ENCODE measurements at places on chromosomes 16 and 17. TPM values are rescaled to one million over a fixed set of nuclear protein-coding genes. Genes with fewer than 3 reads are reported as not detected.

DNA sequence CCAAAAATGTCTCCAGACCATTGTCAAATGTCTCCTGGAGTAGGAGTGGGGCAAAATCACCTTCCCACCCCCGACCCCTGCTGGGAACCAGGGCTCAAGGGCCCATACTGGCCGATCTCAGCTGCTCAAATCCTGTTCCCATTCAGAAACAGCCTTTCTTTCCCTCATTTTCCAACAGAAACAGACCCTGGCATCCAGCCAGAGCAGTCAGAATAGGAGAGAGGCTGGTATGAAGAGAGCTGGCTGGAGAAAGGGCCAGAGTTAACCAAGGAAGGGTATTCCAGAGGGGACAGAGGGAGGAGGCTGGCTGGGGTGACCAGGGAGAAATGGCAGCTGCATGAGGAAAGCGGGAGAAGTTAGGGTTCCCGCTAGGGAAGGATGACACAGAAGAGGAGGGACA lies 199.1 kb downstream of the XYLT1 start:
- no peak for DNase-seq

GRCh38 chr16:4703906-4704305 lies 10.5 kb downstream of the NUDT16L1 start:
- no peak for DNase-seq

GRCh38 chr16:46961373-46962353 lies 11.8 kb downstream of the DNAJA2 start:
- no peak for DNase-seq

DNA sequence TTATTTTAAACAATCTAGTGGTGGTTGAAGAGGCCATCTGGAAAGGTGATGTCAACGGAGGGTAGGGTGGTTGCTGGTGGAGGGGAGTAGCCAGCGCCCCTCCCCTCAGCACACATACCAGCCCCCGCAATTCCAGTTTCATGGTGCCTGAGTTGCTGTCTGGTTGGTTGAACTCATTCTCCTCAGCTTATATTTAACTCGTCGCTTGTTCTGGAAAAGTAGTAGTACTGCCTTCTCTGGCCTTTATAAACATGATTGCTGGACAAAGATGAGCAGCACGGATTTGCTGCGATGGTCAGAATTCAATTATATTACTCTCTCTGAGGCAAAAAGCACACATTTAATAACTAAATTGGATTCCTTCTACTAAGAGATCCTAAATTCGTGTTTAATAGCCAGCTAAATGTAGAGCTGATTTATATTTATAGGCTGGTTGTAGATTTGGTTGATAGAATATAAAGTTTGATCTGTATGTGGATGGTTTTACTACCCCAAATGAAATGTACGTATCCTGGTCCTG lies 238.0 kb upstream of the TBX2 start:
- no peak for DNase-seq

- DNase-seq: no peak
These were observed 6.7 kb upstream of the KRT31 start for GRCh38 chr17:41404024-41404671.

GRCh38 chr16:89246383-89246902 lies 28.9 kb downstream of the ZNF778 start:
- DNase-seq: no peak

- DNase-seq: no peak
These were observed 157.5 kb upstream of the SOX9 start for GRCh38 chr17:71963351-71963750.

GRCh38 chr17:72141336-72141735 lies 20.5 kb downstream of the SOX9 start:
- DNase-seq: no peak

GRCh38 chr16:17222871-17223401 lies 247.8 kb downstream of the XYLT1 start:
- no peak for DNase-seq

GRCh38 chr17:9132944-9133610 lies 111.8 kb downstream of the NTN1 start:
- no peak for DNase-seq

DNA sequence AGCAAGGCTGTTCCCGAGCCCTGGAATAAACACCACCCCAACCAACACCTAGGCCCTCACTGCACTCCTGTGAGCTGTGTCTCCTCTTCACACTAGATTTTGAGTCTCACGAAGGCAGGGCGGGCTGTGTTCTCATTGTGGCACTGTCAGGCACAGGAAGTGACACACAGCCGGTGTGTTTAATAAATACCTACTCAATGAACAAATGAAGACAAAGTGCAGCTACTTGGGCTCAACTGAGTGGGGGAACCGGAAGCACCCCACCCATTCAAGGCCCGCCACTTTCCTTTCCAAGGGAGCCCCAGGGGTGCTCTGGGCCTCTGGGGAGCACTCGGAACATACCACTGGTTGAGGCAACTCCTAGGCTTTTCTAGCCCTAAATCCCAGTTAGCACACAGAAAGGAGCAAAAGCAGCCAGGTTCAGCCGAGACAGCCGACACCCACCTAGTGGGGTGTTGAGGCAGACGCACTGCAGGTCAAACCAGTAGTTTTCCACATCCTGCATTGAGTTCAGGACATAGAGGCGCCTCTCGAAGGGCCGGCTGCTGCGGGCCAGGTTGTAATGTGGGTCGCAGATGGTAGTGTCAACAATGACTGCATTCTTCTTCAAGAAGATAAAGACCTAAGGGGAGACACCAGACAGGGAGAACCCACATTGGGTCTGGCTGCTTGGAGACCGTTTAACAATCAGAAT lies 57.7 kb downstream of the GTF3C1 start:
- DNase-seq: no peak

DNA sequence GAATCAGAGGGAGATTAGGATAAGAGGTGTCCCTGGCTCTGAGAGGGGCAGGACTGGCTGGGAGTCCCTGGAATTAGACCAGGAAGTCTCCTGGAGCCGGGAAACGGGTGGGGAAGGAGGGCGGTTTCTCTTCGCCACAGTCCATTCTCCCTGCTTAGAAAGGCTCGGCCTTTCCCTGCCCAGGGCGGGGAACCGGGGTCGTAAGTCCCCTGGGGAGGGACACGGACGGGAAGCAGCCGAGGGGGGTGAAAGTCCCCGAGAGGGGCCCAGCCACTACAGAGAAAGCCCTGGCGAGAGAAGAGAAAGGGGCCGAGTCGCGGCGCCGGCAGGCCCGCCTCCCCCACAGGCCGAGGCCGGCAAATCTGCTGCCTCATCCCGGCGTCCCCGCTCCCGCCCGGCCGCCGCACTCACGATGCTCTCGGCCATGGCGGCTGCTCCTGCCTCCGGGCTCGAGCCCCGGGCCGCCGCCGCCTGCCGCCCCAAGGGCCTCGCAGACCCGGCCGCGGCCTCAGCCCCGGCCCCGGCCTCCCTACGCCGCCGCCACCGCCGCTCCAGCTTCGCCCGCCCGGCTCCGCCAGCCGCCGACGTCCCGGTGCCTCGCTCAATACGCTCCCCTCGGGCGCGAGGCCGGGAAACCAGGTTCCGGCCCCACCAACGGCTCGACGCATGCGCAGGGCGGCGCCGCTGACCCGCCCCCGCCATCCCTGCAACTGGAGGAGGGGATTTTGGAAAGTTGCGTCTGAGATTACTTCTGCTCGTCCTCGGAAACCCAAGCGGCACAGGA lies at the start of the genes NPLOC4 and TSPAN10:
Gene NPLOC4, minus strand, starts transcription at position 608 of the 784 bp plus-strand sequence. Its CDS starts 182 bp downstream, at position 426.
Gene TSPAN10, plus strand, starts transcription at position 692 of the 784 bp plus-strand sequence. CDS start 5,217 bp downstream, outside the sequence.
- peak; percentile 96 for DNase-seq

GRCh38 chr17:76612977-76613851 lies 27.6 kb upstream of the ST6GALNAC2 start:
- DNase-seq: peak; percentile 62

DNA sequence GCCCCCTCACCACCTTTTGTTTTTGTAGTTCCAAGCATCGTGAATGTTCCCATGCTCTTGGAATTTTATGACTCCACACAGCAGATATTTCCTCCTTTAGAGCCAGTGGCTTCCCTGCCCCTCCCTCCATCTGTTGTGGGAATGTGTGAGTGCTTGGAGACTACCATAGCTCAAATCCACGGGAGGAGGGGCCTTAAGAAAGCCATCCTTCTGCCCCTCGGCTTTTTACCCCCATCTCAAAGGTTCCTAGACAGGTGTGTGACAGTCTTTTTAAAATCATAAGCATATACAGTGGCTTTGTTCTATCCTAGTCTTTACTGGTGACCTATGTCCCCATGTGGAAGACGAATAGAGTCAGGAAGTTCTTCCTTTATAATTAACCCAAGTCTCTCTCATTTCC lies 47.2 kb downstream of the YPEL2 start:
- DNase-seq: no peak

GRCh38 chr16:69531988-69532387 lies 33.8 kb upstream of the NFAT5 start:
- DNase-seq: no peak

GRCh38 chr16:66741950-66742808 lies 9.2 kb downstream of the DYNC1LI2 start:
- no peak for DNase-seq

DNA sequence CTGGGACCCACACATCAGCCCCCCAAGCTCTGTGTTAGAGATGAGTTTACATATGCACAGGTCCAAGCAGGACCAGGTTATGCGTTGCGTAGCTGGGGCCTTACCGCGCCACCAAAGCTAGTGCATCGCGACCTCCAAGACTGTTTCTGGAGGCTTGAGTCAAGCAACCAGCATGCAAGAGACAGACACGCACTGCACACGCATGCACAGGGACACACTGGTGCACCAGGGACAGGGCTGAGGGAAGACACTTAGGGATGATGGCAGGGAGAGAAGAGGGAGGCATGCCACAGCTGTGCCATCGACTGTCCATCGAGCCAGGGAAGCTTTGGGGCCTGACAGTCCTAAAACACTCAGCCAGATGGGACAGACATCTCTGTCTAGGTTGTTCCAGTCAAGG lies 72.8 kb downstream of the MYH11 start:
- DNase-seq: no peak

DNA sequence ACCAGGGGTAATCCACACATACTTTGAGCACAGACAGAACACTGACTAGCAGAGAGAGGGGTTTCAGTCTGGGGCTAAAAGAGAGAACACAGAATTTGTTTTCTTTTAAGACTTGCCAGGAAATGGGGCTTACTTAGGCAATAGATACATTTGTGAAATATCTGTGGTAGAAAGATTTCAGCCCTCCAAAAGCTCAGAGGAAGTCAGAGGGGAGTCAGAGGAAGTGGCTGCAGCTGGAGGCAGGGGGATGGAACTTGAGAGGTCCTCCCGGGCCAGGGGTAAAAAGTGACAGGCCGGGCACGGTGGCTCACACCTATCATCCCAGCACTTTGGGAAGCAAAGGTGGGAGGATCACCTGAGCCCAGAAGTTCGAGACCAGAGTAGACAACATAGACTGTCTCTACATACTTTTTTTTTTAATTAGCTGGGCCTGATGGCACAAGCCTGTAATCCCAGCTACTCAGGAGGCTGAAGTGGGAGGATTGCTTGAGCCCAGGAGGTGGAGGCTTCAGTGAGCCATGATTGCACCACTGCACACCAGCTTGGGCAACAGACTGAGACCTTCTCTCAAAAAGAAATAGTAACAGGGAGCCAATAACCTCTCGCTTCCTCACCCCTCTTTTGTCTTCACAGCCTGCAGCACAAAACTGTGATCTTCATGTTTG lies 49.9 kb downstream of the NLRC5 start:
- no peak for DNase-seq

DNA sequence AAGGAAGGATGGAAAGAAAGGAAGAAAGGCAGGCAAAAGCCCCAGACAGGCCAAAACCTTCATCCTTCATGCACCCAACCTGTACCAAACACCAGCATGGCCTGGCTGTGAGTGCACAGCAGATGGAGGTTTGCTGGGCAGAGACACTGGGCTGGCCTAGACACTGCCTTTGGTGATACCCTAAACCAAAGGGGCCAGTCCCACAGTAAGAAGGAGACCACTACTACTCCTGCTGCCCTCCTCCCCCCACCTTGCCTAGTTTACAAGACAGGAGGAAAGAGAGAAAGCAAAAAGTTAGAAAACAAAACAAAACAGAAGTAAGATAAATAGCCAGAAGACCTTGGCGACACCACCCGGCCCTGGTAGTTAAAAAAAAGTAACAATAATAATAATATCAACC lies 19.1 kb downstream of the QPRT start:
- DNase-seq: no peak

DNA sequence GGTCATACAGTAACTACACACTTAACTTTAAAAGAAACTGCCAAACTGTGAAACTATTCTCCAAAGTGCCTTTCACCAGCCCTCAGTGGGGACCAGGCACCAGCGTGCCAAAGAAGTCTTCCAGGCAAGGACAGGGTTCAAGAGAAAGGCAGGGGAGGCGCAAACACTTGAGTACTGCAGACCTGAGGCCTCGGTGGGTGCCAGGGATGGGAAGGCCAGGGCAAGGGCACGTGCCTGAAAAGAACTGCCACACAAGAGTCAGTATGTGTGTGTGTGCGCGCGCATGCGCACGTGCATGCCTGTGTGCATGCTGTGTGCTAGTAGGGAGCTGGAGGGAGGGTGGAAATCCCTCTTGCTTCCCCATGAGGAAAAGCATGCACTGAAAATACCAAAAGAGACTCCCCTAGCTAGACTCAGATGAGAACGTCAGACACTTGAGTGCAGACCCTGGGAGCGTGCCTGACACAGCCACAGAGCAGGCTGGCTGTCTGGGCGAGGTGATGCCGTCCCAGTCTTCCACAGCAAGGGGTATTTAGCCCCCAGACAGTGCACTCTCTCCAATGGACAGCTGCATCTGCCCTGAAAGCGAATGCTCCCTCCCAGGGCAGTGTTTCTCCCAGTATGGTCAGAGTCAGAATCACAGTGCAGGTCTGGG lies 40.1 kb upstream of the GSG1L start:
- peak; percentile 68 for DNase-seq

DNA sequence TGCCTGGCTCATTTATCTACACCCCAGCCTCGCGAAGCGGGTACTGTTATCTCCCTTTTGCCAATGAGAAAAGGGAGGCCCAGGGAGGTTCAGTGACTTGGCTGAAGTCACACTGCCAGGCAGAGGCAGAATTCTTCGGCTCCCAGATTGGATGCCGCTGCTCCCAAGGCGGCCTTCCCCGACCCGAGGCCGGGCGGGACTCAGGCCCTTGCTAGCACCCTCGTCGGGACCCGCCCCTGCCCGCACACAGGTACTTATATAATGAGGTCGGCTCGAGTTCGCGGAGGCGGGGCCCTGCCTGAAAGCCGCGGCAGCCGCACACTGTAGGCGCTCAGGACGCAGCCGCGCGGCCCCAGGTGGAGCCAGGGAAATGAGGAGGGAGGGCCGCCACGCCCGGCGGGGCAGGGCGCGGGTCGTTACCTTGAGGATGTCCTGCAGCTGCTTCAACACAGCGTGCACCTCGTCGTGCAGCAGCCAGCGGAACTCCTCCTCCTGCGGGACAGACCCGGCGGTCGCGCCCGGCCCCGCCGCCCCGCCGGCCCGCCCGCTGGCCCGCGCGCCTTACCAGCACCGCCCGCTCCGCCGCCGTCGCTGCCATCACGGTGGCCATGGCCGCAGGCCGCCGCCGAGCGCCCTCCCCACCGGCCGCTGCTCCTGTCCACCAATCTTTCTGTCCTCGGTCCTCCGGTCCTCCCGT lies at the start of gene ROGDI:
Gene ROGDI, minus strand, starts transcription at position 672 of the 697 bp plus-strand sequence. Its CDS starts 62 bp downstream, at position 610.
- peak; percentile 92 for DNase-seq

ABI3 gene
- total RNA-seq: 12.5 TPM

NOS2 gene
- 0.13 TPM for total RNA-seq

SPECC1 gene
- total RNA-seq: 25.8 TPM

TP53TG3C gene
- not detected for total RNA-seq

ARHGAP44 gene
- total RNA-seq: 4.1 TPM

PERCC1 gene
- 0.35 TPM for total RNA-seq

PYY gene
- total RNA-seq: not detected

HOXB2 gene
- 19.3 TPM for total RNA-seq

KCNH6 gene
- not detected for total RNA-seq

GINS2 gene
- 0.32 TPM for total RNA-seq
